T-cell (primary cell): ENCODE measurements at places on chromosomes 2 and 18.

DNA sequence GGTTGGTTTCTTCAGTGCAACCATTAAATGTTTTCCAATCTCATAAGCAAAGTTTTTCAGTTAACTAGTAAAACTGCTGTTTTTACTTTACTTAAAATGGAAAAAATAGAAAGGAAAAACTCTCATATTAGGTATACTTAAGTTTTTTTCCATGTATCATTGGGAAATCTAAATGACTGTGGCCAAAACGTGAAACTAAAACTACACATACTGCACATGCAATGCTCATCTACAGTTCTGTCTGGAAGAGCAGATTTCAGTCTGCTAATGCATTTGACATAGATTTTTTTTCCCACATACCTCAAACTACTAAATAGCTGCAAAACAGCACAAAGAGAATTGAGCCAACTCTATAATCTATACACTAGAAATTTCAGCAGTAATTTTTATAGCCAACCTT lies 62.6 kb downstream of the COL5A2 start:
- no peaks in the 10 kb centered on the region for H3K36me3 ChIP-seq
- no peaks in the 10 kb centered on the region for H3K4me1 ChIP-seq
- H3K27me3 ChIP-seq: no peaks in the 10 kb centered on the region

GRCh38 chr2:174176898-174177297 lies 71.4 kb downstream of the OLA1 start:
- no peak for DNase-seq
- H3K36me3 ChIP-seq: peaks cover 10% of the 10 kb centered on the region
- H3K4me1 ChIP-seq: no peaks in the 10 kb centered on the region
- no peak overlapping the region for H3K27ac ChIP-seq
- no peak overlapping the region for H3K4me3 ChIP-seq

GRCh38 chr2:183010112-183010511 lies 28.1 kb downstream of the NCKAP1 start:
- H3K4me3 ChIP-seq: no peak overlapping the region
- H3K27me3 ChIP-seq: no peaks in the 10 kb centered on the region
- no peaks in the 10 kb centered on the region for H3K36me3 ChIP-seq
- no peak overlapping the region for H3K27ac ChIP-seq
- no peak for DNase-seq

GRCh38 chr2:41686156-41686555 lies 361.7 kb upstream of the PKDCC start:
- no peak for DNase-seq
- H3K4me1 ChIP-seq: no peaks in the 10 kb centered on the region
- no peaks in the 10 kb centered on the region for H3K27me3 ChIP-seq
- H3K4me3 ChIP-seq: no peak overlapping the region

DNA sequence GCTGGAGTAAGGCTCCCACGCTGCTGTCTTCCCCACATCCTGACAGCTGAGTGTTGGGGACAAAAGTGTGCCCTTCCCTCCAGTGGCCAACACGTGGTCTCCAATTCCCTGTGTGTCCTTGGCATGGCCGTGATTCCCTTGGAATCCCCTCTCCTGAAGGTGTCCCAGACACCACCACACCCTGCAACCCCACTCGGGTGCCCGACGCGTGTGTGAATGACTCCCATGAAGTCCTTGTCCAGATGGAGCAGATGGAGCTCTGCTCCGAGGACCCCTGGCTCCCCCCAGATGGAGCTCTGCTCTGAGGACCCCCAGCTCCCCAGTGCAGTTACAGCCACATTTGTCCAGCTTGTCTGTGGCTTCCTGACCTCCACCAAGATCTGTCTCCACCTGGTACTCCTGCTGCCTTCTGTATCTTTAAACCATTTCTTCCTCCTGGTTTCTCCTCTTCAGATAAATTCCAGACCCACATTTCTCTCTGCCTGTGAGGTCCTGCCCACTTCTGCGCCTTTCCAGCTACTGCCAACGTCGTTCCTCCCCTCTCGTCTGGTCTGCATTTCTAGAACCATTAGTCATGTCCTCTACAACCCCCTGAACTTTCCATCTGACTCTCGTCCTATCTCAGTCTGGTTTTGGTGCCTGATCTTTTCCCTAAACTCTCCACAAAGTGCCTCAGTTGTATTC lies 86.8 kb upstream of the PXDN start:
- H3K4me1 ChIP-seq: no peaks in the 10 kb centered on the region
- no peak overlapping the region for H3K4me3 ChIP-seq
- no peak for DNase-seq
- H3K36me3 ChIP-seq: no peaks in the 10 kb centered on the region

- no peak for DNase-seq
- no peaks in the 10 kb centered on the region for H3K36me3 ChIP-seq
- no peaks in the 10 kb centered on the region for H3K4me1 ChIP-seq
- no peak overlapping the region for H3K4me3 ChIP-seq
- no peak overlapping the region for H3K27ac ChIP-seq
- H3K27me3 ChIP-seq: peaks cover 2% of the 10 kb centered on the region
These were observed 1150.9 kb downstream of the RPIA start for GRCh38 chr2:89842180-89842908.

- no peaks in the 10 kb centered on the region for H3K27me3 ChIP-seq
- H3K36me3 ChIP-seq: no peaks in the 10 kb centered on the region
- no peaks in the 10 kb centered on the region for H3K4me1 ChIP-seq
These were observed 49.3 kb downstream of the OLA1 start for GRCh38 chr2:174198846-174199564.
